ENCODE measurements at places on chromosomes 7 and 10.

- no peak for DNase-seq
These were observed 259.0 kb downstream of the ADRA2A start for GRCh38 chr10:111335826-111336225.

DNA sequence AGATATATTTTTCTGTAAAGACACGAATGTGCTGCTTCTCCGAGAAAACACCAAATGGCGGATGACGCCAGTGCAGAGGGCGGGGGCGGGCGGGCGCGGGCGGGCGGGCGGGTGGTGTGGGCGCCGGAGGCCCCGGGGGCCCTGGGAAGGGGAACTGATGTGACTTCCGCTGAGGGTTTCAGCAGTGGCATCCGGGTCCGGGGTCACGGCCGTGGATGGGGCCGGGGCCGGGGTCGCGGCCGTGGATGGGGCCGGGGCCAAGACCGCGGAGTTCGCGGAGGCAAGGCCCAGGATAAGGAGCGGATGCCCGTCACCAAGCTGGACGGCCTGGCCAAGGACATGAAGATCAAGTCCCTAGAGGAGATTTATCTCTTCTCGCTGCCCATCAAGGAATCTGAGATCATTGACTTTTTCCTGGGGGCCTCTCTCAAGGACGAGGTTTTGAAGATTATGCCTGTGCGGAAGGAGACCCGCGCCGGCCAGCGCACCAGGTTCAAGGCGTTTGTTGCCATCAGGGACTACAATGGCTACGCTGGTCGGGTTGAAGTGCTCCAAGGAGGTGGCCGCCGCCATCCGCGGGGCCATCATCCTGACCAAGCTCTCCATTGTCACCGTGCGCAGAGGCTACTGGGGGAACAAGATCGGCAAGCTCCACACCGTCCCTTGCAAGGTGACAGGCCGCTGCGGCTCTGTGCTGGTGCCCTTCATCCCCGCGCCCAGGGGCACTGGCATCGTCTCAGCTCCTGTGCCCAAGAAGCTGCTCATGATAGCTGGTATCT, 20.3 kb upstream of the IGF2BP3 start:
- DNase-seq, result peak; percentile 40

GRCh38 chr10:128069351-128070051, 56.7 kb downstream of the MKI67 start:
- DNase-seq, result peak; percentile 67

GRCh38 chr10:13348216-13349017, at the start of gene SEPHS1:
Gene SEPHS1, minus strand, starts transcription at chr10:13348293. Its CDS starts 3,343 bp downstream, at chr10:13344950.
- DNase-seq, result peak; percentile 65

Data from activated B cell treated with CpG ODN at 0.5 μM for 24 hours (primary cell).